Stimulated activated naive CD8-positive, alpha-beta T cell treated with anti-CD3 and anti-CD28 coated beads, Interleukin-15, amount 100 ng/mL, for 72 hours (primary cell): ENCODE measurements at places on chromosomes 2 and 18.

GRCh38 chr2:104340879-104341828, 512.8 kb upstream of the POU3F3 start:
- DNase-seq, result no peak

- DNase-seq, result no peak
Measured at GRCh38 chr18:8799596-8800441, 94.5 kb downstream of the MTCL1 start.

DNA sequence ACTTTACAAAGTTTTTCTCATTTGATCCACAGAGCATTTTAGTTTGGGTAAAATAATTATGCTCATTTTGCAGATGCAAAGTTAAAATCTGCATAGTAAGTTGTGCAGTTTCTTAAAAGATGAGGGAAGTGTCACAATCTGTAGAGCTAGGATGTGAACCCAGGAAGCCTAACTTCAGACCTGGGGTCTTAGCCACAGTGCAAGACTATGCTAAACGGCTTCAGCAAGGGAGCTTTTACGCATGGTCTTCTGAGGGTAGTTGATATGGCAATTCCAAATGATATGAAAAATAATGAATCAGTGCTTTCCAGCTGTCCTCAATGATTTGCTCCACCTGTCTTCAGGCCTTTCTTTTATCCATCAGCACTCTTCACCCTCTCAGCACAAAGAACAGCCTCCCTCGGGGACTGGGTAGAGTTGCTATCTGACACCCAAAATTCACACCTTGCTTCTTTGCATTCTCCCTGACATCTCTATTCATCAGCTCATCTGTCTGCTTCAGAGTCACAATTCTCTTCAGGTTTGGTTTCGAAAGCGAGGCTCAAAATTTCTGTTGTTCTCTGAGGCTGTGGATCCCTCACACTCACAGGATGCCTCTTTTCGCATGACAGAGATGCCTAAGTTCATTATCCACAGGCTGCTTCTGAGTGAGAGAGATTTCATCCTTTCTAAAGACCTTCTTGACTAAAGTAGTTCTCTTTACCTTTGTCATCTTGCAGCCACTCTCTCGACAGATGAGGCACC, 302.5 kb downstream of the NRXN1 start:
- no peak for DNase-seq

- no peak for DNase-seq
Measured at GRCh38 chr2:6921321-6921922, 4.2 kb downstream of the RNF144A start.

DNA sequence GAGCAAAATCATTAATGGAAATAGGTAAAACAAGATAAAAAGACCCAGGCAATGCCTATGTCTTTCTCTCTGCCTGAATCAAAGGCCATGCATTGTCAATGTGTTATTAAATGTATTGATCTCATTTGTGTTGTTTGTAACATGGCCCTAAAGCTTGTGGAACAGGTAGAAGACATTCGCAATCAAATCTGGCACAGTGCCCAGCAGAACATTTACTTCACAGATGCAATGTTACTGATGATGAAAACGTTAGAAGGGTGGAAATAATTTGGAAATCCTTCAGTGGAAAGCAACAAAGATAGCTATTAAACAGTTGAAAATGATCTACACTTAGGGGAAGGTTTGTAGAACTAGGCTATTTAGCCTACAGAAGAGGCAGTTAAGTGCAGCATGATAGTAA, 368.2 kb downstream of the EPHA4 start:
- no peak for DNase-seq

GRCh38 chr2:70069049-70069448, 18.2 kb upstream of the PCBP1 start:
- DNase-seq, result peak; percentile 89

GRCh38 chr2:160417745-160418397, 75.7 kb downstream of the RBMS1 start:
- no peak for DNase-seq

DNA sequence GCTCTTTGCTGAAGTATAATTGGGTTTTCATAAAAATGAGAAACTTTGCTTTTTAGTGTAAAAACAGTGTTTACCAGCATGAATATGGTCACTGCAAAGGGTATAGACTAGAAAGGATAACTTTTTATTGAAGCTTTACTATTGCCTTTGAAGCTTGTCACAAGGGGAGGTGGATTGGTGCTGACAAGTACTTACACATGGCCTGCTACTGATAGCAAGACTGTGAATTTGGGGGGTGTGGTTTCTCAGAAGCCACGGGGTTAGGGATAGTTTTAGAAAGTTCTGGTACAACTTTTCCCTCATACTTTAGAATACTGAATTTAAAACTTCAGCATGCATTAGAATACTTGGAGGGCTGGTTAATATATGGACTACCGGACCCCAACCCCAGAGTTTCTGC, 294.1 kb downstream of the SOCS6 start:
- no peak for DNase-seq

GRCh38 chr18:24187049-24187448, 48.2 kb downstream of the CABYR start:
- no peak for DNase-seq

- no peak for DNase-seq
Measured at GRCh38 chr2:6945087-6945813, 28.0 kb downstream of the RNF144A start.

GRCh38 chr2:219002395-219003266, 9.4 kb upstream of the CRYBA2 start:
- peak; percentile 55 for DNase-seq

DNA sequence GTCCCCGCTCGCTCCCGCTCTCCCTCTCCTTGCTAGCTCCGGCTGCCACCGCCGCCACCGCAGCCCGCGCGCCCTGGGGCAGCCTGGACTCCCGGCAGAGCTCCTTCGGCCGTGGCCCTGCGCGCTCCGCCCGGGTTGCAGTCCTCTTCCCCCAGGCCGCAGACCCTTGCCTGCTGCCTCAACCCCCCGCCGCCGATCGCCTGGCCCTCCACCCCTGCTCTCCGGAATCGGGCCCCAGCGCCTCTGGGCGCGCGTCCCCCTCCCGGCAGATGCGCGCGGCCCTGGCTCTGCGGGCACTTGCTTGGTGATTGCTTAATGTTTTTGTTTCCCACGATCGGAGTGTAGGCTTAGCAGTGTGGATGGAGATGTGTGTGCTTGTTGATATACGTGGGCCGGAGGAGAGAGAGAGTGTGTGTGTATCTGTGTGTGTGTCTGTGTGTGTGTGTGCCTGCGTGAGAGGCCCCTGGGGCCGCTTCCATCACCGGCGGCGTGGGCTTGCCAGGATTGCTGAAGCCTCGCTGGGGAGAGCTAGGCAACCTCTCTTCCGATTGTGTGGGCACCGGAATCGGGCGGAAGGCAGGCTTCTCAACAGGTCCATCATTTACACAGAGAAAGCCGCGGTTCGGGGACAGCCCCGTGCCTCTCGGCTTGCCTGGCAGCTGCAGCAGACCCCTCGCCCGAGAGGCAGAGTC, 877 bp downstream of the INHBB start:
- DNase-seq, result no peak

- DNase-seq, result no peak
Measured at GRCh38 chr2:183522489-183523266, 398.4 kb downstream of the NUP35 start.

GRCh38 chr2:46239847-46240181, 57.4 kb upstream of the EPAS1 start:
- DNase-seq, result peak; percentile 14

DNA sequence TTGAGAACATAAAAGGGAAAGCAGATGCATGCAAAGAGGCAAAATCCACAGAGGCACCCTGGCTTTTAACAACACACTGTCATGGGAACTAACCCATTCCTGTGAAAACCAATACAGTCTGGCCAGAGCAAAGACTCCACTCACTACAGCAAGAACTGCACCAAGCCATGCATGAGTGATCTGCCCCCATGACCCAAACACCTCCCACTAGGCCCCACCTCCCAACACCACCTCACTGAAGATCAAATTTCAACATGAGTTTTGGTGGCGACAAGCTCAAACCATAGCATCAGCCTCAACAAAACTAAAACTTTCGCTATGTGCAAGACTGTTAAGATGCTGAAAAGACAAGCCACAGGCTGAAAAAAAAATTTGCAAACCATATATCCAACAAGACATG, 162.8 kb downstream of the SMAD2 start:
- no peak for DNase-seq

GRCh38 chr2:76612764-76613163, 902.0 kb upstream of the GCFC2 start:
- no peak for DNase-seq

GRCh38 chr2:139237023-139237422, 456.8 kb upstream of the NXPH2 start:
- no peak for DNase-seq

GRCh38 chr2:24957221-24957620, 14.5 kb downstream of the DNAJC27 start:
- DNase-seq, result no peak

- no peak for DNase-seq
Measured at GRCh38 chr18:73636355-73636754, 511.3 kb downstream of the FBXO15 start.

- no peak for DNase-seq
Measured at GRCh38 chr2:221267773-221268425, 304.2 kb downstream of the EPHA4 start.

DNA sequence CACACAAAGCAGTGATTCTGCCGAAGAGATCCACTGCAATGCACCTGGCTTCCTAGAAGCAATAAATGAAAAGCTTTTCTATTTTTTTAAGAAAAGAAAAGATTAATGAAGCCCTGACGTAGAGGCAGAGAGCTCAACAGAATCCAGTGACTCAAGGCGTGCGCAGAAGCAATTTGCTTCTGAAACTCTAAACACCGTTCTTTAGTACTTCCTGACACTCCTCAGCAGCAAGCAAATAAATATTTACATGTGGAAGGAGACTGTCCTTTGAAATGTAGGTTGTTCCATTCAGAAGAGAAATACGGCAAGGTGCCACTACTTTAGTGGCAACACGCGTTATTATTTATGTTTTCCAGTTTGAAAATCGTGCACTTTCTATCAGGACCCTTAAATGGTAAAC, 126.2 kb upstream of the ZNF516 start:
- DNase-seq, result no peak

DNA sequence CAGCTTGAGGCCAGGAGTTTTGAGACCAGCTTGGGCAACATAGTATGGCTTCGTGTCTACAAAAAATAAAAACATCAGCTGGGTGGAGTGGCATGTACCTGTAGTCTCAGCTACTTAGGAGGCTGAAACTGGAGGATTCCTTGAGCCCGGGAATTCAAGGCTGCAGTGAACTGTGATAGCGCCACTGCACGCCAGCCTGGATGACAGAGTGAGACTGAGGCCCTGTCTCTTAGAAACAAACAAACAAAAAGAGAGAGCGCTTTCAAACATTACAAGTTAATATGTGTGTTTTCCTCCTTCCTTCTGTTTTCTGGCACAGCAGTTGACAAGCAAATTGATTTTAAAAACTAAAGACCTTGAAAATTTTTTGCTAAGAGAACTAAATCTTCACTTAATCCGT, 9.9 kb downstream of the EPC2 start:
- DNase-seq, result no peak

- DNase-seq, result no peak
Measured at GRCh38 chr2:122886479-122887145, 1131.2 kb downstream of the TSN start.

DNA sequence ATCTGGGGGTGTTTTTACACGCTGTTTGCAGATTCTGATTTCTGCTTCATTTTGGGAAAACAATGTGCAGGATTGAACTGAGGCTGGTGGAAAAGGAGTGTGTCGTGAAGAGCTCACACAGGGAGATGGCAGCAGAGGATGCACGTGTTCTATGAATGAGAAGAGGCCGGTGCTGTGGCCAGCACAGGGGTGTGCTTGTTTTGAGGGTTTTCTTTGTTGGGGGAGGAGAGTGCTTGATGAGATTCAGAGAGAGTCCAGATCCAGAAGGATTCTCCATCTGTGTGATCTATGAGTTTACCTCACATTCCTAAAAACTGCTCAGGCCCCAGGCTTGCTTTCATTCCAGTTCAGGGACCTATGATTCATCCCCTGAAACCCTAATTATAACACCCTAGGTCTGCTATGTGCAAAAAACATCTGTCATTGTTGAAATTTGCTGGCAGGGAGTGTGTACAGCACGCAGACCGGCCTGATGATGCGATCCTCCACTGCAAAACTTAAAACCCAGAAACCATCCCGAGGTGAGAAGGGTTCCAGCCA, 12.1 kb downstream of the TGFA start:
- DNase-seq, result no peak
